Muscle of arm (tissue), 14 donors: ENCODE measurements at places on chromosomes 5 and 9. TPM values are rescaled to one million over a fixed set of nuclear protein-coding genes. Genes with fewer than 3 reads are reported as not detected.

The GRM6 gene
- not detected for polyA plus RNA-seq

The FSD1L gene
- 7.8 TPM for polyA plus RNA-seq

The OR1Q1 gene
- polyA plus RNA-seq = not detected

The FOXD4 gene
- polyA plus RNA-seq = 1.2 TPM

The IFT74 gene
- polyA plus RNA-seq = 13.4 TPM

The PCDHB13 gene
- 2.3 TPM for polyA plus RNA-seq

The ACOT12 gene
- polyA plus RNA-seq = 0.18 TPM

The FOXD1 gene
- polyA plus RNA-seq = 4.7 TPM

The ENTREP1 gene
- polyA plus RNA-seq = not detected

The RANBP3L gene
- 0.61 TPM for polyA plus RNA-seq

The ADAMTSL2 gene
- polyA plus RNA-seq = not detected

The MTRR gene
- polyA plus RNA-seq = 26.5 TPM

The DOCK2 gene
- not detected for polyA plus RNA-seq

The C5orf52 gene
- not detected for polyA plus RNA-seq

The SPATA31C1 gene
- polyA plus RNA-seq = 0.07 TPM

The SPINK7 gene
- polyA plus RNA-seq = not detected

The AQP3 gene
- polyA plus RNA-seq = 5.3 TPM

The SLC6A3 gene
- polyA plus RNA-seq = not detected

The NMUR2 gene
- 0.17 TPM for polyA plus RNA-seq

The LCN2 gene
- polyA plus RNA-seq = not detected

The ANKRD18A gene
- 0.12 TPM for polyA plus RNA-seq

The MAMDC2 gene
- polyA plus RNA-seq = 17.6 TPM

The CARD9 gene
- 1.2 TPM for polyA plus RNA-seq

The BAAT gene
- 0.43 TPM for polyA plus RNA-seq
